ENCODE measurements at places on chromosomes 1 and 21.

- DNase-seq = no peak
Measured at GRCh38 chr1:3956527-3957170, 56.6 kb upstream of the C1orf174 start.

DNA sequence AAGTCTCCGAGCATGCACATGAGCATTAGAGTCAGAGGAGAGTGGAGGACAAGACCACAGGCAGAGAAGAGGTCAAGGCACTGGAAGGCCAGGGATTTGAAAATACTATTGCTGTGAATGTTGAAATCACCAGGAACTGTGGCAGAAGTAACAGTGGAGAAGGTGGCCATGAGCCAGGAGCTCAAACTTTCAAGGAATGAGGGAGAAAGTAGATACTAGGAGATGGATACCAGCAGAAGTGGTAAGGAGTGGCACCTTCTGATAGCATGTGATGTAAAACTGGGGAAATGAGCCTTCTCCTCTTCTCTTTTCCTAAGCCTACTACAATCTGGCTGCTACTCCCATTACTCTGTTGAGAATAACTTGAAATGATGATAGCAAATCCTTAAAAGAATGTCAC is 1.8 kb upstream of the CR1 start:
- no peak for DNase-seq

GRCh38 chr21:34105947-34106541 is 32.7 kb downstream of the MRPS6 start:
- DNase-seq = no peak

DNA sequence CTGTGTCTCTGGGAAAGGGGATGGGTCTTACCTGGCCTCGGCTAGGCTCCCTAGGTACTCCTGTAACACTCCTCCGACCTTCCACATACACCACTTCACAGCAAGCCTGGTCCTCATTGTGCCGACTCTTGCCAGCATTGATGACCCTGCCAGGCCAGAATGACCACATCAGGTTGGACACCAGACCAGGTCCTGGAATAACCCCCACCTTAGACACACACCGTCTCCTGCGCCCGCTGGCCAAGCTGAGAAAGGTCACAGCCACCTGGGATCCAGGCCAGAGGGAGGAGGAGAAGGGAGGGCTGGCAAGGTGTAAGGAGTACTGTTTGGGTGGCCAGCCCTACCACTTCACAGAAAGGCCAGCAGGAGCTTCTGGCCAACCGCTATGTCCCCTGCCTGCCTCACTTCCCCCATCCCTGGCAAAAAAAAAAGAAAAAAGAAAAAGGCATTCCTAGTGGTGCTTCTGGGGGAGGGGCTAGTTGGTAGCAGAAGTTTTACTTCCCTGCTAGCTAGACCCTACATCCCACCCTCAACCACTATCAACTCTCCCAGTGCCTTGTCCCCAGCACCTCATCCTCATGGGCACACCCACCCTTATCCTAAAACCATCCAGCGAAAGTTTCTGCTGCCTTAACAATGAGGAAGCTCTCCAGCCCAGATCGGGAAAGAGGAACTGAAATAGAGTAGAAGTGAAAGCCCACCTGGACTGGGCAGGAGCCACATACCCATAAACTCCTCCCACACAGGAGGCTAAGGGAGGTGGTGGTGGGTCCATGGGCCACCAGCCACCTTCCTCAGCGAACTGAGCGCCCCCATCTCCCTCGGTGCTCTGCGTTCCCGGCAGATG is 1.4 kb downstream of the PPM1J start:
- no peak for DNase-seq

GRCh38 chr1:196056966-196057365 is 551.3 kb downstream of the KCNT2 start:
- no peak for DNase-seq

DNA sequence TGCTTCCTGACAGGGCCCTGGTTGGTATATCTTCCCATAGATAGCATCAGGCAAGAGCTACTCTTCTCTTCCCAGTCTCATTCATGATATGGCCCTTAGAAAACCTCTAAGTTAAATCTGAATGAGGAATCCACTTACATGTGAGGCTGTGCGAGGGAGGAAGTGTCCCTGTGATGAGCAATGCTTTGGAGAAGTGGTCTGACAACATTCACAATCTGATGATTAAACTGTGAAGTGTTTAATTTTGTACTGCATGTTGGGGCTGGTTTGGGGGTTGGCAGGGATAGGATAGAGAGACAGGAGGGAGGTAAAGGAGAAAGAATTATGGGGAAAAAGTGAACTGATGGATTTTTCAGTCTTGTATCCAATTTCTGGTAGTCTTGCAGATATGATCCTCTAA is 421.2 kb upstream of the DAB1 start:
- no peak for DNase-seq
